ENCODE measurements at places on chromosomes 1 and 21. TPM values are rescaled to one million over a fixed set of nuclear protein-coding genes. Genes with fewer than 3 reads are reported as not detected.

Gene LCE3D
- polyA plus RNA-seq = not detected

Gene NTRK1
- 0.65 TPM for polyA plus RNA-seq

Gene RIMKLA
- polyA plus RNA-seq = 0.70 TPM

Gene ALPL
- polyA plus RNA-seq = 0.96 TPM

Gene CHRM3
- polyA plus RNA-seq = 0.03 TPM

Gene LCE1C
- polyA plus RNA-seq = not detected

Gene TUT4
- 13.3 TPM for polyA plus RNA-seq

Gene MYOM3
- 86.7 TPM for polyA plus RNA-seq

Gene CLEC20A
- not detected for polyA plus RNA-seq

Gene TSSK3
- 0.10 TPM for polyA plus RNA-seq

Gene SPRR2G
- not detected for polyA plus RNA-seq

Gene LCE3E
- polyA plus RNA-seq = not detected
